Astrocyte of the hippocampus (primary cell): ENCODE measurements at places on chromosomes 16 and 17.

DNA sequence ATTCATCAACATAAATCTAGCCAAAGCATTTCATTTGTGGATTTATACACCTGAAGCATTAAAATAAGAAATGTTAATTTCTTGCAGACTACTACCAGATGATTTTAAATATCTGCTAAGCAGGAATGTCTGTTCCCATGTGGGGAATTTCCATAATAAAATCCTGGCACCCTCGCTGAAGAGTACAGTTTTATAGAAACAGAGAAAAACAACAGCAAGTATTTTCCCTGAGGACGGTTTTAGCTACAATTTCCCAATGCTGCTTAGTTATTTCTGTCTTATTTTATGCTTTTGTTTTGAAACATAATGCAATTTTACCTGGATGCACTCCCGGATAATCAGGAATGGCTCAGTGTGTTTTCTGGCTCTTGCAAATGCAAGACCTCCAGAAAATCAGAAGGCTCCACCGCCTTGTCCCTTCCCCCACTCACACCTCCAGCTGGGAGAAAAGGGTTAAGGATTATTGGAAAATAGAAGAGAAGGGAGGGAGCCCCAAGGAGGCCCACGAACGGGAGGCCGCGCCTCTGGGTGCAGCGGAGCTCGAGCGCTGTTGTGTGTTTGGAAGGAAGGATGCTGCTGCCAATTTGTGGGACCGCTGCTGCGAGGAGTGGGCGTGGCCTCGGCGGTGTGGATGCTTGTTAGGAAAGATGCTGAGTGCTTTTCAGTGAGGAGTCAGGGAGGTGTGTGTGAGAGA, at the start of gene CNTNAP4:
TSS of gene CNTNAP4 (plus strand) at position 657 of the 694 bp plus-strand sequence. CDS start 262 bp downstream, outside the sequence.
- DNase-seq: peak; percentile 19

- no peak for DNase-seq
These were observed 49.5 kb downstream of the FTO start for GRCh38 chr16:53753431-53753830.

DNA sequence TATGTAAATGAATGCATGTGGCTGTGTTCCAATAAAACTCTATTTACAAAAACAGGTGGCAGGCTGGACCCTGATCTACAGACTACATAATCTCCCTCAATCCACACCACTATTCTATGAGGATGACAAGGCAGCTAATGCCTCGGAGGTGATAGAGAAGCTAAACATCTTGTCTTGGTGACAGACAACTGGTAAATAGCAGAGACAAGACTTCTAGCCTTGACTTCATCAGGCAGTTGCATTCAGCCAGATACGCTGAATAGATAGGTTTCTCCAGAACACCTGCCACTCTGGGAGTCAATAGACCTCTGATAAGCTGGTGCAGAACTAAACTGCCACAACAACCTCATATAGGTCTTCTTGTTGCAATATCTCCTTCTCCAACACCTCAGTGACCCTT, 3.3 kb downstream of the ATPAF2 start:
- DNase-seq: no peak

- DNase-seq: peak; percentile 75
These were observed 70.8 kb upstream of the TNRC6C start for GRCh38 chr17:77887464-77888241.

DNA sequence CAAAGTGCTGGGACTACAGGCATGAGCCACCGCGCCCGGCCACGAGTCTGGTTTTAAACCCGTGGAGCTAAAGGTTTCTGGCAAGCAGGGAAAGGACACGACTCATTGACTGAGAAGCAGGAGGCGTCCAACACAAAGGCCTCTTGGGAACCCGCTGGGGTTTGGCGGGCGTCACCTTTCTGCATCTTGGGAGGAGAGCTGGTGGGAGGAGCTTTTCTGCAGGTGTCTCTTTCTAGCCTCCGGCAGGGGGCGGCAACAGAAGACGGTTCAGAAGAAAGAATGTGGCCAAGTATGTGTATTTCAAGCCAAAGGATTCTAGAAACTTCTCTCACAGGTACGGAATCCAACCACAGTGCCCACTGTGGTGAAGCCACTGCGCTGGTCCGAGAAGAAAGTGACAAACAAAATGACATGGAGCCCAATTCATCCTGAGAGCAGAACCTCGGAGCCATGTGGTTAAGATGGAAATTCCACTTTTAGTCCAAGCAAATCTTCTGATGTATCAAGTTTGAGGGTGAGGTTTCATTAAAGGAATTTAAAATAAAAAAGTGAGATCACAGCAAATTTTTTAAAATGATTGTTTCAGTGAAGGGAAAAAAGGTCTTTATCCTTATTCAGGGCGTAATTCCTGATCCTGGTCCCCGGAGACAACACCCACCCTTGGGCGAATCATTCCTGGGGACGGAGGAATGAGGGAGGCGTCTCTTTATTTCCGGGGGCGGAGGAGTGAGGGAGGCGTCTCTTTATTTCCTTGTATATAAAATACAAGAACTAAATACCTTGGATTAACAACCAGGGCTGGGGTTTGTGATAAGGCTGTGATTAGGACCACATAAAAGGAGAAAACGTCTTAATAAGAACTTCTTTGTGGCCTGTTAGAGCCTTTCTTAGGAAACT, 97.6 kb downstream of the MRM3 start:
- DNase-seq: peak; percentile 97

GRCh38 chr17:81713556-81714411, 1.7 kb downstream of the SLC25A10 start:
- peak; percentile 32 for DNase-seq

DNA sequence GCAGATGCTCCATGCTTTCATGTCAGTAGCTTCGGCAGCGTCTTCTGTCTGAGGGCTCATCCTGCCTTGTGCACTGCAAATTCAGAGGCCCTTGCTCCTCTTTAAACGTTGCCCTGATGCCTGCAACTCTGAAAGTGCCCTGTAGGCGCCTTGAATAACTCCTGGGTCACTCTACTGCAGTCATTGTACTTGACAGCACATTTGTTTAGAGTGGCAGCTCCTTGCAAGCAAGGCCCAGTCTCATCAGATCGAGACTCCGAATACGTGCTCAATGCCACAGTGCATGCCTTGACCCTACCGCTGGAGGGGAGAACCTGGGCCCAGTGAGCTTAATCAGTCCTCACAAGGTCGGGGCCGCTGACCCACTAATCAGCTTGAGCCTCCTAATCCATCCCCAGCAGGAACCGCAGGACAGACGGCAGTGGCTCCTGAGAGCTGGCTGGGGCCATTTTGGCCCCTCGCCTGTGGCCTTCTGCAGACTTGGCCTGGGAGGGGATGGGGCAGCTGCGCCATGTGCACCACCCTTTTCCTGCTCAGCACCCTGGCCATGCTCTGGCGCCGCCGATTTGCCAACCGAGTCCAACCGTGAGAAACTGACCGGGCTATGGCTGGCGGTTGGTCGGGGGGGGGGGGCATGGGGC, at the start of gene PRCD:
TSS of gene PRCD (plus strand) at position 414 of the 641 bp plus-strand sequence. CDS start at position 512, 98 bp downstream.
- no peak for DNase-seq

DNA sequence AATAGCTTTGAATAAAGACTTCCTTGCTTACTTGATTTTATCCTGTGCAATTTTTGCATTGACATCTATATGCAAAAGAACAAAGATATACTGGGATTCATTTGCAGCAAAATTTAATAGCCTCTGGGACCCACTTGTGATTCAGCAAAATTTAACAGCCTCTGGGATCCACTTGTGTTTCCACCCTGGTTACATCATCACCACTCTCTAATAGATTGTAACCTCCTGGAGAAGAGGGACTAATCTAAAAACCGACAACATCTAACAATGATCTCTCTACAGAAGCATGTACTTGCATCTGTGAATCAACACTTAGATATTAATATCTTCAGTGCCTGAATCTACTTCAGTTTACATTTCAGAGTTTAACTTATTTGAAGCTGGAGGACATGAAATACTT, 202.0 kb upstream of the CPHXL start:
- no peak for DNase-seq
